NCI-H1436 (cell line): ENCODE measurements at places on chromosomes 6 and 20.

- DNase-seq, result no peak
Observed at GRCh38 chr20:4508773-4509172, 212.9 kb upstream of the PRND start.

GRCh38 chr6:37008484-37009465 lies 3.3 kb downstream of the FGD2 start:
- no peak for DNase-seq

GRCh38 chr6:87723170-87724078 lies 21.4 kb upstream of the AKIRIN2 start:
- no peak for DNase-seq

DNA sequence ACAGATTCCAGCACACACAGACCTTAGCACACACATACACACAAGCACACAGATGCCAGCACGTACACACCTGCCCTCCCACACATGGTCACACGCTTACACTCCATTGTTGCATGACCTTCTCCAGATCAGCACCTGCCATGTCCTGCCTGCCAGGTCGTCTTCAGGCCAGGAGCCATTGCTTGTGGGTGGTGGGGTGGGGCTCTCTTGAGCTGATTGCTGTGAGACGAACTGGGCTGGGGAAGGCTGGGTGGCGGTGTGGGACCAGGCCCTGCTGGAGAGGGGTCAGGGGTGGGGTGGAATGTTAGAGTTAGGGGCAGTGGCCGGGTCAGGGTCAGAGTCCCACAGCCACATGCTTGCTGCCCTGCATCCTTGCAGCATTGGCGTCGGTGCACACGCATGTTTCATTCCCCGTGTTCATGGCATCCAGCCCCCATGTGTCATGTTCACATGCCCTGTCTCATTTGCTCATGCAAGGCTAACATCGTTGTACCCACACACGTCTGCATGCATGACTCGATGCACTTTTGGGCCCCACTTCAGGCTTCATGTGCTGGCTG lies 6.5 kb upstream of the NPBWR2 start:
- no peak for DNase-seq

- DNase-seq, result no peak
Observed at GRCh38 chr6:116156405-116157326, 30.7 kb upstream of the COL10A1 start.

- no peak for DNase-seq
Observed at GRCh38 chr20:6651561-6651960, 115.9 kb upstream of the BMP2 start.

GRCh38 chr6:132708771-132709170 lies 5.1 kb downstream of the VNN1 start:
- no peak for DNase-seq

- DNase-seq, result peak; percentile 89
Observed at GRCh38 chr6:35452183-35453090, at the start of gene FANCE. Gene FANCE, plus strand, starts transcription at chr6:35452338. Its CDS starts 208 bp downstream, at chr6:35452546.

- no peak for DNase-seq
Observed at GRCh38 chr6:47165918-47166317, 123.8 kb upstream of the ADGRF1 start.

DNA sequence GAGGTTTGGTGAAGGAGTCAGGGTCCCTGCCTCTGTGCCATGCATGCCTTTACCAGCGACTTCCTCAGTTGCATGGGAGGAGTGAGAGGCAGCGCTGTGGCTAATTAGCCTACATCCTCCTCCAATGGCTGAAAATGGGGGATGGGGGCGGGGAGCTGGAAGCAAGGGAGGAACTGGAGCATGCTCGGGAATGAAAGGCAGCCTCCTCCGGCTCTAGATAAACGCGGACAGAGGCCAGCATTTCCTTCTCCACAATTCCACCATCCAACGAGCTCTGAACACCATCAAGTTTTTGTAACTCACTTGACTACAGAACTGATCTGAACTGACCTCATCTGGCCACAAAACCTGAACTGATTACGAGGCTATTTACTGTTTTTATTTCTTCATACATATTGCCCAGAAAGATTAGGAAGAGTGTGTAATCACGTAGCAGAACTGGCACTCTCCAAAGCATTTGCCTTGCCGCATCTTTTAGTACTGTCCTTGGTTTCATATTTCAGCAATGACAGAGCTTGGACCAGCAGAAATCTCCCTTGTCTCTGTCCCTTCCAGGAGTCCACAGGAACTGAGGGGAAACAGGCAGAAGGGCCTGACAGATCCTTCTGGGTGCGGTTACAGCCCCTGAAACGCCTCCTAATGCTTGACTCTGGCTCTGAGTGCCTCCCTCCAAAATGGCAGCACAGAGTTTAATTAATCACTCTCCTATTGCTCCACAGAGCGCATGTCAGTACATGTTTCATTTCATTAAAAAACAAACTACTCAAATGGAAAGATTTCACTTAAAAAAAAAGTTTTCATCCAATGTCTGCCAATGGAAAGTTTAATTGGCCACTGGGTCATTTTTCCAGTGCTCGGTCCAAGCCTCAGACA lies 58.2 kb upstream of the TRAF3IP2 start:
- DNase-seq, result no peak

GRCh38 chr6:105844275-105844883 lies 241.8 kb upstream of the PRDM1 start:
- no peak for DNase-seq

DNA sequence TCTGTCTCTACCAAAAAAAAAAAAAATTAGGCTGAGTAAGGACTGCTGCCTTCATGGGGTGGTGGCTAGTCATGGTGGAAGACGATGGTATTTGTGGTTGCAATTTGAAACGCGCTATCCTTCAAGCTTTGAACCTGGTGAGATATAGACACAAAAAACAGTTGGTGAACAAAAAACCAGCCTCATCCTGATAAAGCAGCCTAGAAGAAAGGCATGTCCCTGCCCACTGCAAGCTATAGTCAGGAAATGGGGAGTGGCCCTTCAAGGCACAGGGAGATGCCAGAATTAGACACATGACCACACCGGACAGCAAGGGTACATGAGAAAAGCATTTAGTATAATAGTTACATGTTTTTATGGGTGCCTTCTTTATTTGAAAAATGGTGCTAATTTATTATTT lies 193.6 kb downstream of the NFATC2 start:
- no peak for DNase-seq

DNA sequence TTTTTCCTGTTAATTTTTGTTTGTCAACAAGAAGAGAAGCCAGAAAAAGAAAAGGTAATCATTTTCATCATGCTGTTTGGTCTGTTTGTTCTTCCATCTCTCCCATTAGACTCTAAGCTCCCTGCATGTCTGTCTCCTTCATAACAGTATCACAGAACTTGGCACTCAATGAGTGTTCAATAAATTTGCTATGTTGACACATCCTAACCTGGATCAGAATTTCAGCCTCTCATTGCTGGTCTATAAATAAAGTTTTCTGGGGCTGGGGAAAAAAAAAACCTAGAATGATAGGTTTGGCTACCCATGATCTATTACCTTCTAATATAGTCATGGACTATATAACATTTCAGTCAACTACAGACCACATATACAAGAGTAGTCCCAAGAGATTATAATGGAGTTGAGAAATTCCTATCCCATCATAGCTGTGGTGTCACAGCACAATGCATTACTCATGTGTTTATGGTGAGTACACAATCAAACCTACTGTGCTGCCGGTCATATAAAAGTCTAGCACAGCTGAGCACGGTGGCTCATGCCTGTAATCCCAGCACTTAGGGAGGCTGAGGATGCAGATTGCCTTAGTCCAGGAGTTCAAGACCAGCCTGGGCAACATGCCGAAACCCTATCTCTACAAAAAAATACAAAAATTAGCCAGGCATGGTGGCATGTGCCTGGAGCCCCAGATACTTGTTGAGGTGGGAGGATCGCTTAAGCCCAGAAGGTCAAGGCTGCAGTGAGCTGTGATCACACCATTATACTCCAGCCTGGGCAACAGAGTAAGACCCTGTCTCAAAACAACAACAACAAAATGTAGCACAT lies 5.9 kb downstream of the NUDT3 start:
- no peak for DNase-seq

DNA sequence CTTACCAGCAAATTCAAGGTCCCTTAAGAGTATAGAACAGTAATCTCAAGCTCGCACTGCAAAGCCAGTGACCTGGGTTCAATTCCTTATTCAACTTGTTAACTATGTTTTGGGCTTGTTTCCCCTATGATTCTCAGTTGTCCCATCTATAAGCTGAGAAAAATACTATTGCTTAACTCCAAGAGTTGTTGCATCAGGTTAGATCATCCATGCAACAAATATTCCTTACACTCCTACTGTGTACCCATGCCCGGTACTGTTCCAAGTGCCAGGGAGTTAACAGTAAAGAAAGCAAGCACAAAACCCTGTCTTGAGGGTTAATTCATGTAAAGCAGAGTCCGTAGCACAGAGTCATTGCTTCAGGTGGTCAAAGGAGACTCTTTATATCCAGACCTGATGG lies 247.3 kb downstream of the MAFB start:
- DNase-seq, result no peak

- no peak for DNase-seq
Observed at GRCh38 chr20:52534616-52535015, 343.0 kb upstream of the ZFP64 start.

GRCh38 chr6:159761129-159761872 lies 544 bp upstream of the ACAT2 start:
- DNase-seq, result no peak

DNA sequence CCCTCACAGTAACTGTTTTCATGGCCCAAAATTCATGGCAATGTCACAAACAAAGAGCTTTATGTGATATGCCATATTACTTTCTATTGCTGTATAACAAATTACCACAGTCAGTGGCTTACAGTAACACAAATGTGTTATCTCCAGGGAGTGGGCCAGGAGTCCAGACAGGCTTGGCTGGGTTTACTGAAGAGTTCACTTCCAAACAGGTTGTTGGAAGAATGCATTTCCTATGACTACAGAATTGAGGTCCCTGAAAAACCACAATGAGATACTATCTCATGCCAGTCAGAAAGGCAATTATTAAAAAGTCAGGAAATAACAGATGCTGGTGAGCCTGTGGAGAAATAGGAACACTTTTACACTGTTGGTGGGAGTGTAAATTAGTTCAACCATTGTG lies 431.9 kb downstream of the PKHD1 start:
- no peak for DNase-seq

DNA sequence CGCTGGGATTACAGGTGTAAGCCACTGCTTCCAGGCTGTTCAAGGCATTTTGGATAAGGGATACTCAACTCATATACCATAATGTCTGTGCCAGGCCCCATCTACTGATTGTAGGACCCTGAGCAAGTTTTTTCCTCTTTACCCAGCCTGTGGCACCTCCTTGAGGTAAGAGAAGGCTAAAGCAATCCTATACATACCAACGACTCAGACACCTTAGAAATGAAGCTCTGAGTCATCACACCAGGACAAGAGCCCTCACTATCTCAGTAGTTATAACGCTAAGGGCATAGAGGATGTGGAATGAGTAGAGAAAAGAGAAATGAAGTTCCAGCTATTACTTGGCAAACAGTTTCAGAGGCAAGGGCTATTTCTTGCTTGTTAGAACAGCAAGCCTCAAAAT lies 16.9 kb downstream of the NDRG3 start:
- no peak for DNase-seq

DNA sequence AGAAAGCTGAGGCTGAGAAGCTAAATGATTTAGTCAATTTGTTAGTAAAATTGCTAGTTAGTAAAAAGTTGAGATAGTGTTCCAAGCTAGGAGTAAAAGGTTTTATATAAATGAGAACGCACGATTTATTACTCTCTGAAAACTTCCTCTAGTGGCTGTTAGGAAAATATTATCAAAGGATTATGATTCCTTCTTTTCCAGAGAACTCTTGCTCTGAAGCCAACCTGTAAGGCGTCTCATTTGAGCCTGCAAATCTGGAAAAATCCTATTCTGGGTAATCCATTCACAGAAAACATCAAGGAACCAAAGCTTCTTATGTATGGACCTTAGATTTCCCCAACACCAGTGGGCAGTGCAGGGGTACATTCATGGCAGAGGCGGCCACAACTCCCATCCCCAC lies 252.7 kb downstream of the SOD2 start:
- no peak for DNase-seq

DNA sequence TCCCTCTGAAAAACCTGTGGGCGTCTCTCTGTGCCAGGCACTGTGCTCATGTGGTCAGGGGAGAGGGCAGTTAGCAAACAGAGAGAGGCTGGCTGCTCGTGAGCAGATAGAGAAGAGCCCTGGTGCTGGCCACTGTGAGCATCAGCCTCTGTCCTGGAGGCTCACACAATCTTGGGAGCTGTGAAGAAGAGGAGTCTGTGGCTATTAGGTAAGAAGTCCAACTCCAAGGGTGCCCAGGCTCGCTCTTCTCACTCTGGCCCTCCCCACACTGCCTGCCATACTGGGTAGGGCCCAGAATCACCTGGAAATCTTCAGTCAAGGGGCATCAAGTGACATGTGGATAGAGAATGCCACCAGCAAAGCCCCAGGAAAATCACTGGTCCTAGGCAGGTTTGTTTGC lies 14.1 kb downstream of the SCML4 start:
- no peak for DNase-seq

GRCh38 chr6:150165020-150165702 lies 22.3 kb downstream of the PPP1R14C start:
- no peak for DNase-seq

DNA sequence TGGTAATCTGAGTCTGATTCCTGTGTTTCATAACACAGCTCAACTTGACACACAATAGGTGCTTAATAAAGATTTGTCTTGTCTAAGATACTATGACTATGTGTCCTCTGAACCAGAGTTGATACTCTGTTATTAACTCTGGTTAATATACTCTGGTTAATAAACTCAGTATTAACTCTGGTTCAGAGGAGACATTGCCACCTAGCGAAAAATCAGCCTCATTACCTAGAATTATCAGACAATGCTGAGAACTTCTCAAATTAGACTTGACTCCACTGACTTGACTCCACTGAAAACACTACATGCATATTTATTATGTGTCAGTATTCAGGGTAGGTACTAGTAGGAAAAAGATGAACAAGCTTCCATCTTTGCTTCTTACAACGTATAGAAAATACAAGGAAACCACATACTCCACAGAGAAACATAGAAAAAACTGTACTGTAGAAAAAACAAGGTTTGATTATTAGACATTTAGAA lies 73.9 kb downstream of the AHI1 start:
- no peak for DNase-seq

DNA sequence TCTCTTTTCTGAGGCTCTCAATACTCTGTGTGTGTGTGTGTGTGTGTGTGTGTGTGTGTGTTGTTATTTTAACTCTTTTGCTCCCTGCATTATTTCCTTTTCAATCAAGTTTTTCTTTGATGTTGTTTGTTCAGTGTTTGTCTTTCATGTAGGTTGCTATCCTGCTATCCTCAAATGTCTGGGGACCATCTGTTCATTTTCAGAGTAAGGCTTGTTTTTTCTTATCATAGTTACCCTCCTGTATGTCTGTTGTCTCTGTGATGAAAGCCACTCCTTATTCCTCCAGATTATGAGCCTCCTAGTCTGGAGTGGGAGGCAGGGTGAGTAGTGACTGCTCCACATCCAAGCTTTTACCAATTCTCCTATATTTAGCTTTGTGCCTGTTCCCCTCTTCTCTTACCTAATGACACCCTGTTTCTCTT lies 9.2 kb downstream of the ENPP3 start:
- DNase-seq, result no peak

GRCh38 chr6:44833248-44833647 lies 445.7 kb downstream of the CDC5L start:
- no peak for DNase-seq
